Hematopoietic multipotent progenitor cell treated with erythropoietin and hydrocortisone succinate and interleukin-3 and kit ligand, for 15 days (in vitro differentiated cells): ENCODE measurements at places on chromosomes 5 and 9.

DNA sequence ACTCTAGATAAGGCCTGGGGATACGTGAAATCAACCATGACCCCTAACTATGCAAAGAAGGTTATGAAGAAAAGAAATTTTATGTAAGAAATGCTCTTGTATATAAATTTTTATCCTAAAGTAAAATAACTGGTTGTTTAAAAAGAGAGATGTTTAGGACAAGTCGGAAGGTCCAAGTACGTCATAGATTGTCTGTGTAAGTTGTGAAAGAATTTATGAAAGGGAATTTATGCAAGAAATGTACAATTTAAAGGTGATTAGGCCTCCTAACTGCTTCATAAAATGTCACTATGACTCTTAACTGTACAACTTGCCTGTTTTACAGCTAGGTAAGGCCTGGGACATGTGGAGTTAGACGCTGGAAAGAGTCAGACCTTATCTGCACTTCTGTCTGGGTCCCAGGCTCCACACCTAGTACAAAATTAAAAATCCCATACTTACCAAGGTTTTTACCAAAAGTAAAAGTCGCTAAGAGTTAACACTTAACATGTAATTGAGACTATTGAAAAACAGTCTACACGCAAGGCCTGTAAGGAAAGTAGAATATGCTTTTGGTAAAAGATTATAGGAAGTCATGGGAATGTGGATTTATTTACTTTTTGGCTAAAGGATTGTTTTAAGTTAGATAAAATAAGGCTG is 77.4 kb downstream of the KIAA0825 start:
- no peak for DNase-seq

DNA sequence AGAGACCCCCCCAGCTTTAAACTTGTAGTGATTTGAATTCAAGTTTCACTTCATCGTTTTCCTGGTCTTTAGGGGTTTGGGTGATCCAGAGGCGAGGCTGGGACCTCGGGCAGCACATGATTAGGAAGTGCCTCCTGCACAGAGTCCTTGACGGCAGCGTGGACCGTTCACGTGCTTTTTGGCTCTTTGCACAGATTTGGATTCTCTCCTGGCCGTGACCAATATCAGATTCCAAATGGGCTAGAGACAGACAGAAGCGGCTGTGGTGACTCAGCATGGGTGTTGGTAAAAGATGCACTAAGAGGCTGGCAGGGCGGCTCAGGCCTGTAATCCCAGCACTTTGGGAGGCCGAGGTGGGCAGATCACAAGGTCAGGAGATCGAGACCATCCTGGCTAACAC is 117.2 kb upstream of the CACNA1B start:
- no peak for DNase-seq

- no peak for DNase-seq
Observed at GRCh38 chr9:86178503-86178902, 79.1 kb upstream of the GOLM1 start.

GRCh38 chr9:124855944-124856765 is 2.9 kb downstream of the WDR38 start:
- no peak for DNase-seq

GRCh38 chr9:109449036-109449798 is 48.9 kb downstream of the PTPN3 start:
- DNase-seq, result no peak
